ENCODE measurements at places on chromosomes 11 and 22. TPM values are rescaled to one million over a fixed set of nuclear protein-coding genes. Genes with fewer than 3 reads are reported as not detected.

Gene GNAZ
- 0.22 TPM for total RNA-seq

Gene SLC25A1
- 29.2 TPM for total RNA-seq

Gene SCGB1D2
- total RNA-seq = not detected

Gene UBQLN3
- total RNA-seq = not detected

Gene MEI1
- 43.5 TPM for total RNA-seq

Gene KRTAP5-10
- not detected for total RNA-seq

Gene MPZL2
- 4.8 TPM for total RNA-seq

Gene CREB3L1
- not detected for total RNA-seq

Gene TXN2
- total RNA-seq = 67.6 TPM

Gene C1QTNF5
- not detected for total RNA-seq

Gene NAGA
- 44.1 TPM for total RNA-seq

Gene CCDC90B
- 29.1 TPM for total RNA-seq

Gene SLC2A11
- total RNA-seq = 5.7 TPM

Gene PLEKHB1
- total RNA-seq = 4.7 TPM

Gene CDC45
- 61.0 TPM for total RNA-seq

Gene F2
- total RNA-seq = 0.71 TPM

Gene SMIM38
- 0.64 TPM for total RNA-seq

Gene TMPRSS13
- total RNA-seq = 1.7 TPM

Gene LRRC56
- 1.4 TPM for total RNA-seq

Gene APLNR
- total RNA-seq = not detected

Gene AQP11
- total RNA-seq = 0.34 TPM

Gene LMO2
- total RNA-seq = not detected

Gene C11orf42
- not detected for total RNA-seq

Gene SMC1B
- 0.44 TPM for total RNA-seq

Gene C11orf97
- not detected for total RNA-seq

Gene SMIM35
- 0.49 TPM for total RNA-seq

Gene UBASH3B
- 10.2 TPM for total RNA-seq

Gene FAM180B
- 0.15 TPM for total RNA-seq

Gene SCGB1A1
- total RNA-seq = not detected

Gene DEUP1
- not detected for total RNA-seq

Gene FREY1
- total RNA-seq = 2.7 TPM

Gene AIFM3
- total RNA-seq = 0.51 TPM

Gene OR51B4
- not detected for total RNA-seq

Gene RRAS2
- 73.5 TPM for total RNA-seq

Gene DCHS1
- 0.37 TPM for total RNA-seq

Gene TLCD5
- total RNA-seq = 1.0 TPM

Gene LIF
- 211 TPM for total RNA-seq

Gene APOBEC3A
- not detected for total RNA-seq

Gene HOATZ
- total RNA-seq = not detected

Gene OR5B12
- total RNA-seq = not detected

Gene NCF4
- total RNA-seq = 70.4 TPM

Gene HEPHL1
- total RNA-seq = not detected

Gene TRPC6
- not detected for total RNA-seq

Gene TUBA8
- 1.7 TPM for total RNA-seq

Gene USH1C
- not detected for total RNA-seq
